ENCODE measurements at places on chromosomes 16 and 17.

DNA sequence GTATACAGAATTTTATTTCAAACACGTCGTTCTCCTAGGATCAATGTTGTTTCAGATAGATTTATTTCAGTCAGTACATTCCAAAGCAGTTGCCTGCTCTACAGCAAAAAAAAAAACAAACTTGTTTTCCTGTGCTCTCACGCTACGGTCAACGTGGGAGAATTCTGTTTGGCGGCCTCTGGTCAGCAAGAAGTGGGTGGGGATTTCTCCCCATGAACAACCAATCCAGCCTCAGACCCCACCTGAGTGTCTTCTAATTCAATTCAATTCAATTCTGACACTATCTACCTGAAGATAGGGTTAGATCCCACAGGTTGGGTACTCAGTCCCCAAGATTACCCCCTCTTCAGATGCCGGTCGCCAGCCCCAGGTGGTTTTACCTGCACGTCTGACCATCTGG lies 22.1 kb downstream of the C17orf58 start:
- no peak for DNase-seq

DNA sequence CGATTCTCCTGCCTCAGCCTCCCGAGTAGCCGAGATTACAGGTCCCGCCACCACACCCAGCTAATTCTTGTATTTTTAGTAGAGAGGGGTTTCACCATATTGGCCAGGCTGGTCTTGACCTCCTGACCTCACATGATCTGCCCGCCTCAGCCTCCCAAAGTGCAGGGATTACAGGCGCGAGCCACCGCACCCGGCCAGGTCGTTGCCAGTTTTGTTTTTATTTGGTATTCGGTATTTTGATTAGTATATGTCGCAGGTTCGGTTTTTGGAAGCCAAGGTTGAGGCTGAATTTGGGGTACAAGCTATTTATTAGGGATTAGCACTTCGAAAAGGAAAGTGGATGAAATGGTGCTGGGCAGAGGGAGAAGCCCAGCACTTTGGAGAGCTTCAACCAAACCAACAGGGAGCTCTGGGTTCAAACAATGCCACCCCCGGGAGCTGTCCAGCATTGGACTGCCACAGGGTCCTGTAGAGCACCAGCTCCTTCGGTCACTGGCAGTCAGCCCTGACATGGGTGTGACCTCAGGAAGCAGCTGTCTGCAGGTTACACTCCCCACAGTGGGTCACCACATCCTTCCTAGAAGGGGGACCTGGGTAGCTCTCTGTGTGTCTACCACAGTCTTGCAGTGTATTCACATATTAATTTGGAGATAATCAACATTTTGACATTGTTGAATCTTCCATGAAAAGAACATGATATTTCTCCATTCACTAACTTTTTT lies 1.5 kb upstream of the CLEC10A start:
- no peak for DNase-seq

DNA sequence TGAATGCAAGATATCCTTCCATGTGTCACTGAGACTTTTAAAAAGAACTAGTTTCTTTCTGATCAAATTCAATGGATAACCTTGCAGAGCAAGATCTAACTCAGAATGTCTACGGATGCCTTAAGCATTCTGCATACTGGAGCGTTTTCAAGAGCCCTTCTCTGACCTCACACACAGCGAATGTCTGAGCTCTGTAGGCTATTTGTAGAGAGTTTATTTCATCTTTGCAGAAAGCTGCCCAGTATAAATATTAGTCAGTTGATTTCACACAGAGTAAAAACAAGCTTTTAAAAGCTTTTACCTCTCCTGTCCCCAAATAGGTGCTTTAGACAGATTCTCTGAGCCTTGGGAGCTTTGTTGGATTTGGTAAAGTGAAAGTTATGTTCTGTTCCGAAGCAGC lies 165.0 kb downstream of the RBFOX1 start:
- DNase-seq, result no peak

- no peak for DNase-seq
Measured at GRCh38 chr16:54652201-54652770, 278.4 kb upstream of the IRX5 start.

DNA sequence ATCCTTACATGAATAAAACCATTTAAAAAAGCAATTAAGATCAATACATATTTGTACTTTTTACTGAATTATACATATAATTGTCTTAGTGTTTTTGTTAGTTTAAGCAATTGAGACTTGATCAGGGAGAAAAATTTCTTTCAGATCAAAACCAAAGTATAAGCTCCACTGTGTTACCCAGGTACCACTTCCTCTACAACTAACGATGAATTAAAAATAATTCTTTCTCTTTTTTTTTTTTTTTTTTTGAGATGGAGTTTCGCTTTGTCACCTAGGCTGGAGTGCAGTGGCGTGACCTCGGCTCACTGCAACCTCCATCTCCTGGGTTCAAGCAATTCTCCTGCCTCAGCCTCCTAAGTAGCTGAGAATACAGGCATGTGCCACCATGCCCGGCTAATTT lies 6.8 kb downstream of the FBXO47 start:
- no peak for DNase-seq

GRCh38 chr16:81531419-81531821 lies 86.8 kb downstream of the CMIP start:
- no peak for DNase-seq

GRCh38 chr17:43219001-43219400 lies 7.3 kb downstream of the TMEM106A start:
- DNase-seq, result no peak

DNA sequence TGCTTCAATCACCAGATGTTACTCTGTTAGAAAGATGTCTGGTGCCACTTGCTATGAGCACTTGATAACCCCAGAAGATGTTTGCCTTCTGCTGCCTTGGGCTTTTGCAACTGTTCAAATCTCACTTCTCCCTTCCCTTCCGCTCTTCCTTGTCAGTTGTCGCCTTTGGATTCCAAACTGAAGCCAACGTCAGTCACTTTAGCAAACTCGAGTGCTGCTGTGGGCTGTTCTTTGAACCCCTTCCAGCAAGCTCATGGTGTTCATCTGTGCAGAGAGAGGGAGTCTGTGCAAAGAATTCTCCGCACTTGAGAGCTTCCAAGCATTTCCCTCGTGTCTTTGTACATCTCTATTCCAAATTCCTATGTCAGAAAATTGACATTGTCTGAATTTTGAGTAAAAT lies 879.4 kb downstream of the CDH11 start:
- DNase-seq, result no peak

DNA sequence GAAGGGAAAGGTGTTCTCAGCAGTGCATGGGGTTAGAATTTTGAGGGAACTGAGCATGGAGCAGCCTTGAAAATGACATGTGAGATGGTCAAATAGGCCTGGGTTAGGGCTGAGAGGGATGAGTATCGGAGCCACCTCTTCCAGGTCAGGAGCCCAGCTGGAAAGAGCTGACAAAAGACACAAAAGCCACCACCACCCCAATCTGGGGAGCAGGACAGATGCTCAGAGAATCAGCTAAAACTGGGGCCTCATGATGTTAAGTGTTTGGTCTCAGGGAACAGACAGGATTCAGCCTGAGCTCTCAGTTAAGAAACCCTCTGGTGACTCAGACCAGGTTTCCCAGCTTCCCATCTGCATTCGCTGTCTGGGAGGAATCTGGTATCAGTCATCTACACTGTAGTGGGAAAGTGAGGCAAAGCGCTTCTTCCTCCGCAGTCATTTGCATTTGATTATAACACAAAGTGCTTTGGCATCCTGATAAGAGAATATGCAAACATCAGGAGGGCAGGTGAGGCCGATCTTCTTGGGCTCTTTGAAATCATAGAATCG lies 2.6 kb downstream of the WNT9B start:
- DNase-seq, result no peak

DNA sequence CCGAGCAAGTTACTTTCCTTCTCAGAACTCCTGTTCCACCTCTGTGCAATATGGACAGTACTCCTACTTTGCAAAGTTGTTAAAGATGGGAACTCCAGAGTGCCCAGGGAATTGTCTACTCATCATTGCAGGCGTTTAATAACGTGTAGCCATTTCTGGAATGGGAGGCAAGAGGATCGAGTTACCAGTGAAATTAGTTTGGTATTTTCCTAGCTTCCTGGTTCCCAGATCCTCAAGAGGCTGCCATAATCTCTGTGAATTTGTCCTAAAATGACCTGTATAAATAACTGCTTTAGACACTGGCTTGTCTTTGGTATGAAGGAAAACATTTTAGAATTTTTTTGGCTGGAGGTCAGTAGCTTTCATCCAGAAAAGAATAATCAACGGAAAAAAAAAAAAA lies 27.7 kb downstream of the WWOX start:
- no peak for DNase-seq

GRCh38 chr17:21370430-21370829 lies 5.7 kb upstream of the KCNJ12 start:
- no peak for DNase-seq

DNA sequence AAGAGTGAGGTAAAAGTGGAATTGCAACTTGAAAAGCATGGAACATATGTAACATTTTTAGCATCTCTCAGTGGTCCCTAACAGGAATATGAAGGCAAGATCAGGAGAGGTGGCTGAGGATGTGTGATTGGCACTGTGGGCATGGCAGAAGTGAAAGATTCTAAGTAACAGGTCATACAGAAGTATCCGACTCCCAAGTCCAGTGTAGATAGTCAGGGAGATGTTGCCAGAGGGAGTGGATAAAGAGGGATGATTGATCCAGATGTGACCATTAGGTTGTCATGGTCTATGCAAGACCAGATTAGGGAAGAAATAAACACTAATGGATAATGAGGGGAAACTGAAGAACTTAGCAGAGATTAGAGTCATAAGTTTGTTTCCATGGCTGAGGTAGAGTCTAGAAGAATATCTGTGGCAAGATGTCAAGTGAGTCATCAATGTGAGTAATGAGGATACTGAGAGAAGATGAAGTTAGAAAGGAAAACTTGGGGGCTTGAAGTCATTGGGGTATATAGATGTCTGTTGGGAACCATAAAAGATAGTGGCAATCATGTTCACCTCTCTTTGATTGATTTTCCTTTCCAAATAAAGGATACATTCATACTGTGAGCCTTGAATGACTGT lies 23.9 kb upstream of the CAPNS2 start:
- peak; percentile 1 for DNase-seq

DNA sequence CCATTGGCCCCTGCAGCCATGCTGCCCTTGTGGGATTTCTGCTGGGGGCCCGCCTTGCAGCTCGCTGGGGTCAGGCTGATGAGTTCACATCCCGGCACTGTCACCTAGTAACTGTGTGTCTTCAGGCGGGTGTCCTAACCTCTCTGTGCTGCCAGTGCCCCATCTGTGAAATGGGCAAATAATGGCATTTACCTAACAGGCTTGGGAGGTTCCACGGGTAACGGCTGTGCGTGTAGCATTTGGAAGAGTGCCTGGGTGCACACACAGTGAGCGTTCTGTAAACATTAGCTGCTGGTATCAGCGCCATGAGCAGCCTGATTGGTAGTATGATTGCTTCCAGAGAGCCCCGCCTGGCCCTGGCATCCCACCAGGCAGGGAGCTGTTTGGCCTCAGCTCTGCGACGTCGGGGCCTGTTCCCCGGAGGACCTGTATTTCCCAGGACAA lies 167.3 kb upstream of the GSE1 start:
- DNase-seq, result no peak

- no peak for DNase-seq
Measured at GRCh38 chr17:67067571-67068482, 23.5 kb downstream of the CACNG1 start.

- no peak for DNase-seq
Measured at GRCh38 chr17:73132085-73132492, 32.7 kb upstream of the SSTR2 start.

DNA sequence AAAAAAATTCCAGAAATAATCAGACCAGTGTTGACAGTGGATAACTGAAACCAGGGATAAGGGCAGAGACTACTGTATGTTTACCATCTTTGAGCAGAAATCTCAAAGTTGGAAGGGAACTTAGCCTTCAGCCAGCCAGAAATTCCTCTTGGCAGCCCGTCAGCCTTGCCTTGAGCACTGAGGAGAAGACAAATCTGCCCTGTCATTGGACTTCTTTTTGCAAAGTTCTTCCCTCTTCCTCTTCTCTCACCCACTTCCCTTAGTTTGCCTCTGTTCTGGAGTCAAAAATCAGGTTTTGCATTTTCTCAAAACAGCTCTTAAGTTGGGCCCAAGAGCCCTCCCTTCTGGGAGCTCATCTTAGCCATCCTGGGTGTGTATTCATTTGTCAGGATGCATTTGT lies 6.2 kb downstream of the TUFM start:
- DNase-seq, result no peak

GRCh38 chr17:58541249-58541648 lies 26.8 kb upstream of the MTMR4 start:
- no peak for DNase-seq

- no peak for DNase-seq
Measured at GRCh38 chr17:795276-795675, 13.1 kb downstream of the MRM3 start.

- DNase-seq, result peak; percentile 94
Measured at GRCh38 chr17:14061666-14062560, 7.4 kb upstream of the COX10 start.

DNA sequence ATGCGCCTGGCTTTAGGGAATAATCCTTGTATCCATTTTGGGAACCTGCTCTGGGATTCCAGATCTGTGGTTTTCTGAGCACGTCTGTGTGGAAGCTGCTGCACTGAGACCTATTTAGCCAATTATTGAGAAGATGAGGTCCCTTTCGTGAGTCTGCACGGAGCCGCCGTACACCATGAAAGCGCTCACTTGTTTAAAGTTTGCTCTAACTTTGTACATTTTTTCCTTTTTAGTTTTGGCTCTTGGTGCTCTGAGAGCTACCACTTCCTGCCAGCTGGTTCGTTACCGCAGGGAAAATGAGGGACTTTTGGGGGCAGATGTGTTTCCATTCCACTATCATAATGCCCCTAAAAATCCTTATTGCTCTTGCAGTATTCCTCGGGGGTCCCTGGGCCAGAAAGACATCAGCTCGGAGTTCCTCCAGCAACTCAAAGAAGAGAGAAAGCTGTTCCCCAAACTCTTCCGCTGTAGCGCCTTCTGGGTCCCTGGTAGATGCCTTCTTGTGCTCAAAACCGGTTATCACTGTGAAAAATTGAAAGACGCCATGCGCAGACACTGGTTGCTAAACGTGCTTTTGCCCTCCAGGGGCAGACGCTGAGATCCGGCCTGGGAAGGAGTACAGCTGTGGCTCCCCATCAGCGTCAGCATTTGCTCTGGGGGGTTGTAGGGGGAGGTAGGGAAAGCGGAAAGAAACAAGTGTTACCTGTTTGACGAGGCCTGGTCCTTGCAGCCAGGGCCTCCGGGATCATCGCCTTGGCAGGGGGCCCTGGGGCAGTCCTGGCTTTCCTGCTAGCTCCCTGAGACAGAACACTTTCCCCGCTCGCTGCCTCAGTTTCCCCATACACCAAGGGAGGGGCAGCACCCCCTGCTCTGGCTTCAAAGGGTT lies 238.1 kb downstream of the MRTFB start:
- no peak for DNase-seq

DNA sequence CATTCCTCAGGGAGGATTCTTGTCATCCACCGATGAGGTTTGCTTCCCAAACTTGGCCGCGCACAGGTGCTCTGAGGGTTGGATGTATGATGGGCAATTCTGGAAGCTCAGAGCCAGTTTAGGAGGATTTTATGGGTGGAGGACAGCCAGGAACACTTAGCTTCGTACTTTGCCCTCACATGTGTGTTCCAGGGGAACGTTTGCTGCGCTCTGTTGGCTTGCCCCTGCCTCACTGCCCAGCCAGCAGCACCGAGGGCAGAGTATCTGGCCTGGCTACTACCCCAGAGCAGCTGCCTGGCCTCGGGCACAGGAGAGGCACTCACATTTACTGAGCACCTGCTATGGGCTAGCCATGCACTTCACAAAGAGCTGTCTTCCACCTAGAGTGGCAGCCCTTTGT lies 14.1 kb downstream of the SEZ6 start:
- DNase-seq, result no peak

- DNase-seq, result no peak
Measured at GRCh38 chr17:2796164-2797125, at the start of gene RAP1GAP2. RAP1GAP2 (plus strand) TSS chr17:2796438; CDS start chr17:2796528, 90 bp downstream.

Data from SW 1271 (cell line).